Hepatocyte (in vitro differentiated cells): ENCODE measurements at places on chromosomes 7 and 10.

- DNase-seq = no peak
Observed at GRCh38 chr10:132165416-132165980, 21.2 kb upstream of the DPYSL4 start.

GRCh38 chr10:1379601-1380000 is 323.4 kb downstream of the WDR37 start:
- no peak for DNase-seq

- no peak for DNase-seq
Observed at GRCh38 chr10:120262857-120263547, 194.0 kb upstream of the PLPP4 start.

- DNase-seq = peak; percentile 78
Observed at GRCh38 chr10:24483701-24484100, 240.0 kb downstream of the ARHGAP21 start.

DNA sequence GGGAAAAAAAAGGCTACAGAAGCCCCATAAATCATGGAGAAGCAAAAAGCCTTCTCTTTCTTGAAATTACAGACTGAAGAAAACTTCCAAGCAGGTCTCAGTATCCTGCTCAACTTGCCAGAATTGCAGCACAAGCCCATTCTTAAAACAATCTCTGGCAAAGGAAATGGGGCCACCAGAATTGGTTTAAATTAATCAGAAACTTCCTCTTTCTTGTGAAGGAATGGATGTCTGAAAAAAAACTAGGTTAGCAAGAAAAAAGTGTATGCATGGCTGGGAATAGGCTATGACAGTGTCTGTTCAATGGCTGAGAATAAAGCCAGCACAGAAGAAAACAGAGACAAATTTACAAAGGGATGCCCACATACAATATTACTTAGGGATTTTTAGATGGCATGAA is 59.1 kb downstream of the TFEC start:
- DNase-seq = no peak
